G401 (cell line): ENCODE measurements at places on chromosomes 4 and X.

DNA sequence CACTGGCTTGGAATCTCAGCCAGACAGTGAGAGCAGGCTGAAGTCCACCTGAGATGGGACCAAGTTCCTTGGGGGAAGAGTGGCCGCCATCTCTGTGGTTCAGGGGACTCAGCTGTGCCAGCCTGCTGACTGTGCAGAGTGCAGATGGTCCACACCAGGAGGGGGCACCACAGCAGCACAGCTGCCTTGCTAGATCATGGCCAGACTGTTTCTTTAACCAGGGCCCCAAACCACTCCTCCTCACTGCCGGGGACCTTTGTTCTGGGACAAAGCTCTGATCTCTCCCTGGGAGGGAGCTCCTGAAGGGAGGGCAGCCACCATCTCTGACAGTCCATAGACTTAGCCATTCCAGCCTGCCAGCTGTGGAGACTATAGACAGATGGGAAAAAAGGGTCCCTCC lies 2189.6 kb downstream of the PCDH7 start:
- no peak for DNase-seq

GRCh38 chr4:152165146-152165545 lies 370.7 kb downstream of the FBXW7 start:
- DNase-seq = no peak

- DNase-seq = no peak
Observed at GRCh38 chr4:2296631-2297601, 35.0 kb upstream of the MXD4 start.

GRCh38 chrX:30865015-30865414 lies 24.0 kb downstream of the TAB3 start:
- DNase-seq = no peak

DNA sequence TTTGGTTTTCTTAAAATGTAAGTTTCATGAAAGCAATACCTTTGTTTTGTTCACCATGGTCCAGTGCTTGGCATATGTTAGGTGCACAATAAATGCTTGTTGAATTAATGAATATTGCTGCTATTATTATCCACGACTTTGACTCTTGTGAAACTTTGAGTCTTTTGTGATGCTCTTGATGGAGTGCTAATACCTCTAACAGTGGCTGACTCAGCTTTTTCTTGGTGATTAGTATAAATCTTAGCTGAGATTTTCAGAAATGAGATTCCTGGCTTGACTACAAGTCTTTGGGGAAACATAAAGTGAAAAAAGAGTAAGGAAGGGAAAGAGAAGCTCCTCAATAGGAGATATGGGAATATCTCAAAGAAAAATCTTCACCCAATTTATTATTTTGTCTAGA lies 375.2 kb upstream of the RPS6KA3 start:
- DNase-seq = no peak

DNA sequence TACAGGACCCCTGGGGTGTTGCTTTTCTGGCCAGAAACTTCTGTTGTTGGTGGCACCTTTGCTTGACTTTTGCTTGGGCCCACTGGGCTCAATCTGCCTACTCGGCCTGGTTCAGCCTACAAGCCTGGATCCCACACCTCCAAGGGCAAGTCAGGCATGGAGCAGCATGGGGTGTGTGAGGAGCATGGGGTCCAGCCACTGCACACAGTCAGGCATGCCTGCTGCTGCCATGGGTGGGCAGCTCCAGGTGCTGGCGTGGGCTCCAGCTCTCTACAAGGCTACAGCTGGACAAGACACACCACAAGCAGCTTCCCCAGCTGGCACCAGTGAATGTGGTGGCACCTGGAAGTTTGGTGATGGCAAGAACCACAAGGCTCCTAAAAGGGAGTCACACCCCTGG lies 1683.1 kb upstream of the ADGRL3 start:
- DNase-seq = no peak

DNA sequence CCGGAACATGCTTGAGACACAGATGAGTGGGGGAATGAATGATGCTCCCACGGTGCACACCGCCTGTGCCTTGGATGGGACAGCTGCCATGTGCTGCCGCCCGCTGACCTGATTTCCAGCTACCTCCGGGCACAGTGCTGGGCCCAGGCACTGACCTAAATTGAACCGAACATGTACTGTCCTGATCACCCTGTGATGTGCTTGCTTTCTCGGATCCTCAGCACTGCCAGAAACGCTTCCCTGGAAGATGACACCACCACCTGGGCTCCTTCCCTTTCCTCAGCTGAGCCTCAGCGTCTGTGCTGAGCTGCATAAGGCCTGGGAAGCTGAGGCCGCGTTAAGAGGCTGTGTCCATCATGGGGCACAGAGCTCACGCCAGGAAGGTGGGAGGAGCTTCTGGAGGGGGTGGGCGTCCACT lies 39.3 kb upstream of the MXD4 start:
- DNase-seq = peak; percentile 97

GRCh38 chr4:82542642-82543041 lies 19.1 kb downstream of the TMEM150C start:
- no peak for DNase-seq

DNA sequence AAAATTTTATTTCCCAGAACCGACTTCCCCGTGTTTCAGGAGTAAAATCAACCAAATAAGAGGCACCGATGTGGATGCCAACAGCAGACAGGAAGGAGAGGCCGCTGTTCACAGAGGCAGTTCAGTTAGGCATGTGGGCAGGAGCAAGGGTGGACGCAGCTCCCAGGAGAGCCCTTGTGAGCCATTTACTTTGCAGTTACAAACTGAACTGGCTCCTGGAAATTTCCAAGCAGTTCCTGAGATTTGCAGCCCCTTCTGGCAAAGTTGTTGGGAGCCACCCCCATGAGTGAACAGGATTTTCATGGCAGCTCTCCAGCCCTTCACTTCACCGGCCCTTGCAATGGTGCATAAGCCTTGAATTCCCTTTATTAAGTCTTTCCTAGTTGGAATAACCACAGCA lies 189.1 kb downstream of the AFAP1 start:
- no peak for DNase-seq

DNA sequence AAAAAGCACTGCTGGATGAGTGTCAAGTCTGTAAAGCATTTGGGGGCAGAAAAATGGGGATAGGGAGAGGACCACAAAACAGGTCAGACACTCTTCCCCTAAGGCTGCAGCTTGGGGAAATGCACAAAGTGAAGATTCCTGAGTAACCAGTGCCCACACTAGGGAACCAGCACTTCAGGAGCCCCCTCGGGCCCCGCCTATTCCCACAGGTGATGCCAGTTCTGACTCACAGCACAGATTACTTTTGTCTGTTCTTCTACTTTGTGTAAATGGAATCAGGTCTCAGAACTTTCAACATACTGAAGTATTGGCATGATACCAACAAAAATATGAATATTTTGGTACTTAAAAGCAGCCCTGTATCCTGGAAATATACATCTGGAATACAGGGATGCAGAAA lies 112.5 kb downstream of the ADRA2C start:
- no peak for DNase-seq

DNA sequence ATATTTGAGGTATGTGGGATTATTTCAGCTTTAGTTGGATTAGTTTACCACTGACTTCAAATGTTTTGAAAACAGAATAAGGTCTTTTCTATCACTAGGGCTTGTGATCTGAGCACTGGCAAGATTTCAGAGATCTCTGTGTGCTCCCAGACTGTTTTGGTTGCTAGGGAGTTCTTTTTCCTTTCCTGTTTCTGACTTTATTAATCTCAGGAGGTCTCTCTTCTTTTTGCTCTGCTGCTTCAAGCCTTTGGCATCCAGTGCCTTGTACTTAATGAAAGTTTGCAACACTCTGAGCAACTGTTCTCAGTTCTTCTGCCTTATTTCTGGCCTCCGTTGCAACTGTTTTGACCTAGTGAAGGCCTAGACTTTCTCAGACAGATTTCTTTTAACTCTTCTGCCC lies 32.1 kb upstream of the PAQR3 start:
- DNase-seq = no peak

DNA sequence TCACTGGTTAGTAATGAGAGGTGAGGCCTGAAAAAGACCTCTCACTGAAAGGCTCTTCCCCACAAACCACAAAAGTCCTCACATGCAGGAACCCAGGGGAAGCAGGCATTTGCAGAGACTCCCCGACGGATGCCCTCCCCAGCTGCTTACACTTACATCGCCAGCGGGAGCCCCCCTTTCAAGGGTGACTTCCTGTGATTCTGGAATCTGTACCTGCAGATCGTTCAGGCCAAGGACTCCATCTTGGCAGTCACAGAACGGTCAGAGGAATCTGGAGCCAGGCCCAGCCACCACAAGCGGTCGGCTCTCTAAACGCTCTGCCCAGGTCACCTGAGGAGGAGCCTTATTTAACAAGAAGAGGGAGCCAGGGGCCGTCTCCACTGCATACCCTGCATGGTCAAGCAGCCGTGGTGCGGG lies 71.3 kb upstream of the STS start:
- DNase-seq = peak; percentile 56

GRCh38 chrX:48531358-48531959 lies 8.1 kb upstream of the TBC1D25 start:
- DNase-seq = no peak

GRCh38 chr4:53365121-53365485 lies 758 bp downstream of the SCFD2 start:
- DNase-seq = peak; percentile 8

GRCh38 chr4:56828784-56829535 lies 7.5 kb upstream of the SPINK2 start:
- DNase-seq = no peak

GRCh38 chrX:101682723-101683122 lies 23.1 kb upstream of the ARMCX2 start:
- DNase-seq = no peak

GRCh38 chrX:27815209-27815608 lies 7.4 kb downstream of the MAGEB10 start:
- no peak for DNase-seq

DNA sequence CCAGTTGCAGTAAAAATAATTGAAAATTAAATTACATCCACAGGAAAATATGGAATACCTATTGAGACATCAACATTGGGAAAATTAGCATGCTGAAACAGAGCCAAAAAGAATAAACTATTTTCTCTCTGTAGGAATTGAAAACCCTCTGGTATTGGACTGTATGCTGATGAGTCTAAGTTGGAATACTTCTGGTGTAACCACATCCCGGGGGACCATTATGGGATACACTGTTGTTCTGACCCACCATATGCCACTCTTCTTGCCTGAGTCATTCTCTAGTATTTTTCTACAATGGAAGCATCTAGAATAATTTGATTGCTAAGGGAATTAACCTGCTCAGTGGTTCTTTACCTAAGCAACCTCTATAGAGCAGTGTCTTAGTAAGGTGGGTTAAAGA lies 640.7 kb upstream of the AGA start:
- no peak for DNase-seq

DNA sequence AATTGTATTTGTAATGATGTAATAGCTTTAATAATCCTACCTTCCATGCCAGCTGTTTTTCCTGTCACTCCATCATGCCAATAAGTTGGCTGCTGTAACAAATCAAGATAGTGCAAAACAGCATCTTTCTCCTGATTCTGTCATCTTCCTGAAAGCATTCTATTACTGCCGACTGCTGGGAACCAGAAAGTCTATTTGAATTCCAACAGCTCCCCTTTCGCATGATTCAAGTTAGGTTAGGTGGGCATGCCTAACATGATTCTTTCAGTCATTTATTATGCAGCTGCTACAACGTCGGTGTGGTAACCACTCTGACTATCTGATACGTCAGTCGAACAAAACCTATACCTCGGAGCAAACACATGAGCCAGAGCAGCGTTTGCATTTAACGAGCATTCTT lies 127.9 kb upstream of the DMD start:
- DNase-seq = no peak

GRCh38 chrX:10011261-10011931 lies 44.2 kb downstream of the CLDN34 start:
- no peak for DNase-seq

GRCh38 chr4:154189346-154189745 lies 302.3 kb downstream of the DCHS2 start:
- no peak for DNase-seq

GRCh38 chr4:151687021-151687640 lies 73.7 kb downstream of the GATB start:
- no peak for DNase-seq

DNA sequence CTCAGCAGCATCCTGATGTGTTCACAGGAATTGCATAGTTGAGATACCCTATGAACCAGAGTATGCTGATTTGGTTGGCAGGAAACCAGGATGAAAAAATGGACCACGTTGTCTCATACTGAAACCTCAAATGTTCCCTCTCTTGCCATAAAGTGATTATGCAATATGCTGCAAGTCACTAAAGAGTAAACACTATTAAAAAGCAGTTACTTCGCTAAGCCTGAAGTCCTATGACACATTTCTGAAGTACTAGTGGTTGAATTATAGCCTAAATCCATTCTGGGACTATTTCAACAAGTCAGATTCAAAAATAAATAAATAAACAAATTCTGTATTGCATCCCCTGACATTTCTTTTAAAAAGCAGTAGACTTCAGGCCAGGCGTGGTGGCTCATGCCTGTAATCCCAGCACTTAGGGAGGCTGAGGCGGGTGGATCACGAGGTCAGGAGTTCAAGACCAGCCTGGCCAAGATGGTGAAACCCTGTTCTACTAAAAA lies 106.0 kb upstream of the NAP1L5 start:
- no peak for DNase-seq

DNA sequence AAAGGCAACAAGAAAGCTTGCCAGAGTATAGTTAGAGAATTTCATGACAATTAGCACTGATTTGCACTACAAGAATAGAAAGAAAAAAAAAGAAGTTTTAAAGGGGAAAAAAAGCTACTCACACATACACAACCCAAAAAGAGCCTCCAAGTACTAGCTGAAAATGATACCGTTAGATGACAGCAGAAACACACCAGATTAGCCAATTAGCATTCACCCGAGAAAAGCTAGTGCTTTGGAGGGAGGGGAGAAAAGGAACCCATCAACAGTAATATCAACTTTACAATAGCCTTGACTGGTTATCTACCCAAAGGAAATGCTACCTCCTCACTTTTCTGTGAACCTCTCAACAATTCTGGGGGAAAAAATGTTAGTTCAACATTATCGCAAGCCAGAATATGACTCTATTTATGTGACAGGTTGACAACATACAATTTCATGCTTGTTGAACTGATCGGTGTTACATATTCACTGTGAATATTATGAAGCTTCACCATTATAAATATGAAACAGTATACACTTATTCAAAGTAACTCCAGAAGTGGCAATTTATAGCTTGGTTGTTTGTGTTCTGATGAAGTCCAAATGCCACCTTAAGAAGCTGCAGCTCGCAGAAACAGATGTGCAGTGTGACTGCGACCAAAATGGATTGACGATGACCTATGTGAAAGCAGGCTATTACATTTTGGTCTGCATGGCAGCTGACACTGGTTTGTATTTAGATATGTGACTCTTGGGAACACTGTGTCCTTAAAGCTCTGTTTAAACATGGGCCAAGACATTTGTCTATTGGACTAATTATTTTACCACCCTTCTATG lies 15.9 kb downstream of the PPARGC1A start:
- no peak for DNase-seq

- DNase-seq = no peak
Observed at GRCh38 chrX:11427453-11428071, 134.3 kb downstream of the AMELX start.
